ENCODE measurements at places on chromosomes 2 and 18. TPM values are rescaled to one million over a fixed set of nuclear protein-coding genes. Genes with fewer than 3 reads are reported as not detected.

DNA sequence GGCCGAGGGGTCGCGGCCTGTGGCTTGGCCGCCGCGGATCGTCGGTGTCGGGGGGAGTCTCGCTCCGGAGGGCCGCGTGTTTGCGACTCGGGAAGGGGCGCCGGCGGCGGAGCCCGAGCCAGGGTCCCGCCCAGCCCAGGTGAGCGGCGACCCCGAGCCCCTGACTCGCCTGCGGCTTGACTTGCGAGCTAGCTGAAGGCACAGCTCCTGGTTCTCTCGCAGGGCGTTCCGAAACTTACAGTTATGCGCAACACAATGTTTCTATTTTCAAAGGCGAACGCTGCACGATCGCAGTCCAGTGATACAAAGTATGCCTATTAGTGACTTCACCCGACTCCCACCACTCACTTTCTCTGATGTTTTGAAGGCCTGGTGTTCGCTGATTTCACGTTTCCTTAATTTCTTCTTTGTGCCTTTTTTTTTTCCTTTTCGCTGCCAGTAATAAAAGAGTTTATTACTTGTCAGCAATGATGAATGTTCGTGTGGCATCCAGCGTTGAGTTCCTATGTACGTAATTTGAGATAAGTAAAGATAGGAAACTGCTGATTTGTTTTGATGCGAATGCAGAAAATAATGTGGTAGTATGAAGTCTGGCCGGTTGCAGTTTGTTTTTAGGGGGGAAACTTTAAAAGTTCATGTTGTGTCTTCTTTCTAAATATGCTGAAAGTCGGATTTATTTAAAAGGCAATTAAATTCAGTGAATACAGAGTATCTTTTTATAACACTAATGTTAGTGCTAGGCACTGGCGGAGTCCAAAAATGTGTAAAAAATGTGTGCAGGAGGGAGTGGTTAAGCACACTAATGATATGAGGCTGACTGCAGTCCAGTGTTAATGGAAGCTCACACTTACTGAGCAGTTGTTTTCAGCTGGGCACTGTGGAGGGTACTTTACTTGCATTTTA, 706 bp downstream of the UBXN2A start:
- H3K4me3 ChIP-seq, result peak overlapping the region; percentile 96
- peak overlapping the region; percentile 75 for H3K27ac ChIP-seq
- peaks cover 12% of the 10 kb centered on the region for H3K27me3 ChIP-seq
- no peak for DNase-seq

DNA sequence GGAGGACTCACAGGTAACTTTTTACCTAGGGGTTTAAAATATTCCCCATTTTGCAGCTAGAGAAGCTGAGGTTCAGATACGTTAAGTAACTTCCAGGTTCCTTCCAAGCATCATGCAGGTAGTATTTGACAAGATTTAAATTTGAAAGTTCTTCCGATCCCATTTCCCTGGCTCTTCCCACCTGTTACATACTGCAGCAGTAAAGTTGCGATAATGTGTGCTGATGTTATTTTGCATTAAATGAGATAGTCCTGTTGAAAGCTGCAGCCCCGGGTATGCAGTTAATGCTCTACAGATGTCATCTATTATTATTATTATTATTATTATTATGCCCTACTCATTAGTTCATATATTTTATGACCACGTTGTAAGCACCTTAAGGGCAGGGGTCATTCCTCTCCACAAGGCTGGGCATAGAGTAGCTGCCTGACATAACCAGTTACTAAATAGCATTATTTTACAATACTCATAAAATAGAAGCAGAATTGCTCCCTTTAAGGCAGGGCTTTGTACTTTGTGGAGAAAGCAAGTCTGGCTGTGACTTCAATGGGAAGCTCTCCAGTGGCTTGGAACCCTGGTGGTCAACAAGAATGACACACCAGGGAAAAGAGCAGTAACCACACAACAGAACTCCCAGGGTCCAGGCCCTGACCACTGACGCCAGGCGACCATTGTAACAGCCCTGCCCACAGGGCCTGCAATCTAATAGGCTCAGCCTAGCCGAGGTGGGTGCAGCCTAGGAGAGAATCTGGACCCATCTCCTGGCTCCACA, 112.0 kb upstream of the STPG4 start:
- H3K27ac ChIP-seq, result no peak overlapping the region
- no peak overlapping the region for H3K4me3 ChIP-seq
- no peak for DNase-seq

DNA sequence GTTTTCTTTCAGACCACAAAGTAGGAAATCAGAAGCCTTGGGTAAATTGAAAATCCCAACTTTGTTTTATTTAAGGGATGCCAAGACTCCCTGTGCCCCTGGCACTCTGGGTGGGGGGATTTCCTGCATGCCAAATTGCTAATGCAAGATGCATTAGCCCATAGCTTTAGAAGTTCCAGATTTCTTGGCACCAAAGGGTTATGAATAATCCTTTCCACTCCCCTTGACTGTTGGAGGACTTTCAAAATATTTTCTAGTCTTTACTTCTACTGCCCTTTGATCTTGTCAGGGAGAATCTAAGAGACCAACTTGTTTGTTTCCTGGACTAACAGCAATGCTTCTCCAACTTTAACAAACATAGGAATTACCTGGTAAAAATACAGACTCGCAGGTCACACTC, 81.8 kb upstream of the TGIF1 start:
- H3K27ac ChIP-seq, result no peak overlapping the region
- H3K4me1 ChIP-seq, result no peaks in the 10 kb centered on the region
- no peaks in the 10 kb centered on the region for H3K36me3 ChIP-seq
- no peak overlapping the region for H3K4me3 ChIP-seq
- DNase-seq, result no peak

The PAIP2B gene
- total RNA-seq, result 15.6 TPM

The ANKRD36 gene
- 51.1 TPM for total RNA-seq

- no peaks in the 10 kb centered on the region for H3K4me1 ChIP-seq
- H3K4me3 ChIP-seq, result peak overlapping the region; percentile 98
- H3K36me3 ChIP-seq, result no peaks in the 10 kb centered on the region
- no peak for DNase-seq
Measured at GRCh38 chr2:27889774-27890145, 427 bp downstream of the RBKS start.

DNA sequence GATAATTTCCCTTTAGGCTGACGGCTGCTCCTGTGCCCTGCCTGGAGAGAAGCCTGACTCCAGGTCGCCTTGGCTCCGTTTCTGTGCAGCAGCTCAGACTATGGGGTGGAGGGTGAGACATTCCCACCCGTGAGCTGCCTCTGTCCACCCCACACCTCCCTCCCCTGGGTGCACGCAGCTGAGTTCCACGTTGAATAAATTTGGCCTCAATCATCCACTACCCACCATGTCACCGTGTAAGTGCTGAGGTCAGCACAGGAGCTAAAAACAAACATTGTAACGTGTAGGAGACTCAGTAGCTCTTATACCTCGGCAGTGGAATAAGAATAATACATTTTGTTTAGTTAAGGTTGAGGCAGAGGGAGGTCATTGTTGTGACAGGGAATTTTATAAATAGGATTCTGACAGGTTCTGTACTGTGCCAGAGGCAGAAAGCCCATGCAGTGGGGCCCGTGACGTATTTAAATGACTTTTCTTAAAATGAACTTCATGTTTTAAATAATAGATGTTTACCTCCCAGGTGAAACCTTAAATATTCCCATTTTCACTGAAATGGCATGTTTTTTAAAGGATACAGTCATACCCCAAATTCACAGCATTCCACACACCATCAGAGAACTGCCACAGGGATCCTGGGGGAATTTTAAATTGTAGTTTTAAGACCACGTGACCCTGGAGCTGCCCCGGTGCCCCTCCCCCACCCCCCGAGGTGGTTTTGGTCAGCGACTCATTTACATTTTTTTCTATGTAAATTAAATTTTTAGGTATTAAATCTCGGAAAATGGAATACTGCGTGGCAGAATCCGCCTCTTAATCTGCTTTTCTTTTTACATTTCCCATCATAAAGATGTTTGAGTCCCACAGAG, 50.2 kb downstream of the NFATC1 start:
- H3K4me3 ChIP-seq, result peak overlapping the region; percentile 55
- no peaks in the 10 kb centered on the region for H3K36me3 ChIP-seq

- H3K4me1 ChIP-seq, result peaks cover 5% of the 10 kb centered on the region
- no peak overlapping the region for H3K4me3 ChIP-seq
- DNase-seq, result no peak
- no peaks in the 10 kb centered on the region for H3K27me3 ChIP-seq
- H3K27ac ChIP-seq, result no peak overlapping the region
Measured at GRCh38 chr2:184157141-184157540, 441.2 kb upstream of the ZNF804A start.

The SPP2 gene
- not detected for total RNA-seq

The TMX3 gene
- total RNA-seq, result 68.6 TPM

DNA sequence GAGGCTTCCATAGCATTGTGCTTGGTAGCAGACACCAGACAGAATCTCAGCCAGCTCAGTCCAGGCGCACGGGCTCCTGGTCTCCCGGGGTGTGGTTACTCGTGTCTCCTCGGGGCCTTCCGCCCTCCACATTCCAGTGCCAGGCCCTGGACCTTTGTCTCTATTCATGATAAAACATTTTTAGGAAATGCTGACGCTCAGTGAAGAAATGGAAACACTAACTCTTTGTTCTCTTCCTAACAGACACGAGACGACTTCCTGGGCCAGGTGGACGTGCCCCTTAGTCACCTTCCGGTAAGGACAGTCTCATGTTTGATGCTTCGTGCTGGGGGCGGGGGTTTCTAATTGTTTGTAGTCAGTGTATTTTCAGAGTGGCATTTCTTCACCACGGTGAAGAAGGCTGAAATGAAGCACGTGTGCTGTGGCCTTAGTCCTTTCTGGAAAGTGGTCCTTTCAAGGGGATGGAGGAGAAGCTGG, 271.8 kb downstream of the NEDD4L start:
- H3K27me3 ChIP-seq, result peaks cover 8% of the 10 kb centered on the region
- H3K27ac ChIP-seq, result peak overlapping the region; percentile 30
- DNase-seq, result no peak
- H3K4me1 ChIP-seq, result peaks cover 23% of the 10 kb centered on the region

The MC5R gene
- not detected for total RNA-seq

DNA sequence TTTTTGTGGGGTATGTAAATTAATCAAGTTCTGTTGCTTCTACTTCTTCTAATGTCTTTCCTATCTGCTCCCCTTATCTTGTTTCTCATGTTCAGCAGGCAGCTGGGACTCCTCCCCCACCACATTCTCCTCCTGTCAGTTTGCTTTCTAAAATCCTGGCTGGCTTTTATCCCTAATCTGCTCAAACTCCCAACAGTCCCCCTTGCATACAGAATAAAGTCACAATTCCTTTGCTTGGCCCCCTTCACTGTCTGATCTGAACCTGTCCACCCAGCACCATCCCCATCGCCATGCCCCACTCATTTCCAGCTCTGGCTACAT, 2.2 kb downstream of the CFAP221 start:
- no peak overlapping the region for H3K27ac ChIP-seq
- H3K4me1 ChIP-seq, result peaks cover 5% of the 10 kb centered on the region
- H3K27me3 ChIP-seq, result peaks cover 2% of the 10 kb centered on the region
- H3K4me3 ChIP-seq, result no peak overlapping the region
- DNase-seq, result no peak

DNA sequence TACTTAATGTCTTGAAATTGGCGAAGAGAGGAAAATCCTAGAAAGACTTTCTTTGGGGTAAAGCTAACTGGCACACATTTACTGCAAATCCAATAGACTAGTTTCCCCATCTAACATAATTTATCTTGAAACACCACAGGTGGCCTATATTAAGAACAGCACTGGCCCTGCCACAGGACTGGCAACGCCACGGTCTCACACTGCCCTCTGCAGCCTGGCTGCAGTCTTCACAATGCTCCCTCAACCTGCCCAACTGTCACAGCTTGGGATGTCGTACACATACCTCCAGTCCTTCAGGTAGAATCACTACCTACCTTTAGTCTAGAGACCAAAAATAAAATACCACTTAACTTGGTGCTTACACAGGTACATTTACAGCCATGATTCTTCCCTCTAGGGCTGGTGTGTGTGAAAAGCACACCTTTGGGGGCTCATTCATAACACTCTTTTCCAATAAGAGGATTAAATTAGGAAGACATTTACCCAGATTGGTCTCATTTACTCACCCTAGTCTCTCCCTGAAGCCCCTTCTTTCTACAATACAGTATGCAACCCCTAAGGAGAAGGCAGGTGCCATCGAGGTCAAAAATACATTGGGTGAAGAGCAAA, 222.2 kb downstream of the C1D start:
- peak; percentile 66 for DNase-seq
- H3K4me3 ChIP-seq, result no peak overlapping the region
- H3K27ac ChIP-seq, result no peak overlapping the region
- no peaks in the 10 kb centered on the region for H3K27me3 ChIP-seq
- peaks cover 6% of the 10 kb centered on the region for H3K4me1 ChIP-seq
- H3K36me3 ChIP-seq, result no peaks in the 10 kb centered on the region

The RAX gene
- total RNA-seq, result not detected

- DNase-seq, result no peak
- no peak overlapping the region for H3K4me3 ChIP-seq
- no peak overlapping the region for H3K27ac ChIP-seq
- H3K27me3 ChIP-seq, result no peaks in the 10 kb centered on the region
Measured at GRCh38 chr2:44126106-44126797, 42.4 kb upstream of the PPM1B start.

GRCh38 chr2:215918901-215919599, 94.3 kb downstream of the MREG start:
- no peak overlapping the region for H3K4me3 ChIP-seq
- H3K36me3 ChIP-seq, result no peaks in the 10 kb centered on the region
- H3K27me3 ChIP-seq, result peaks cover 4% of the 10 kb centered on the region

DNA sequence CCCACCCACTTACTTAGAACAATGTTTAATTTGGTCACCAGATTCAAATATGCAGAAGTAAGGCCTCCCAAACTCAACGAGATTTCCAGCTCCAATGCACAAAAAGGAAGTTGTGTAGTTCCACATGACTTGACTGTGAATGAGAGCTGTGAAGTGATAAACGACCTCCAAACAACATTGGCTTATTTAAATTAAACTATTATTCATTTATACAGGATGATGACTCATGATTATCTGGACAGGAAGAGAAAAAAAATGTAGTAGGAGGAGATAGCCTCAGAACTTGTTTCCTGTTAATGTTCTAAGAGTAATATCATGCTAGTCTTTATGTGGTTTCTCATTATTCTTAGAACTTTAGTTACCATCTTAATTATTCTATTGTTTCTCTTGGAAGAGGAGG, 237.3 kb downstream of the C1D start:
- H3K4me1 ChIP-seq, result no peaks in the 10 kb centered on the region
- DNase-seq, result no peak
- no peaks in the 10 kb centered on the region for H3K36me3 ChIP-seq

GRCh38 chr2:239533569-239534316, 132.9 kb upstream of the HDAC4 start:
- peaks cover 9% of the 10 kb centered on the region for H3K27me3 ChIP-seq
- H3K27ac ChIP-seq, result no peak overlapping the region

GRCh38 chr18:54165450-54165849, 59.0 kb downstream of the MBD2 start:
- H3K36me3 ChIP-seq, result no peaks in the 10 kb centered on the region
- H3K27ac ChIP-seq, result peak overlapping the region; percentile 42
- H3K4me3 ChIP-seq, result no peak overlapping the region
- H3K4me1 ChIP-seq, result peaks cover 19% of the 10 kb centered on the region
- DNase-seq, result peak; percentile 21

All from glutamatergic neuron (in vitro differentiated cells).